ENCODE measurements at places on chromosomes 11 and 22.

DNA sequence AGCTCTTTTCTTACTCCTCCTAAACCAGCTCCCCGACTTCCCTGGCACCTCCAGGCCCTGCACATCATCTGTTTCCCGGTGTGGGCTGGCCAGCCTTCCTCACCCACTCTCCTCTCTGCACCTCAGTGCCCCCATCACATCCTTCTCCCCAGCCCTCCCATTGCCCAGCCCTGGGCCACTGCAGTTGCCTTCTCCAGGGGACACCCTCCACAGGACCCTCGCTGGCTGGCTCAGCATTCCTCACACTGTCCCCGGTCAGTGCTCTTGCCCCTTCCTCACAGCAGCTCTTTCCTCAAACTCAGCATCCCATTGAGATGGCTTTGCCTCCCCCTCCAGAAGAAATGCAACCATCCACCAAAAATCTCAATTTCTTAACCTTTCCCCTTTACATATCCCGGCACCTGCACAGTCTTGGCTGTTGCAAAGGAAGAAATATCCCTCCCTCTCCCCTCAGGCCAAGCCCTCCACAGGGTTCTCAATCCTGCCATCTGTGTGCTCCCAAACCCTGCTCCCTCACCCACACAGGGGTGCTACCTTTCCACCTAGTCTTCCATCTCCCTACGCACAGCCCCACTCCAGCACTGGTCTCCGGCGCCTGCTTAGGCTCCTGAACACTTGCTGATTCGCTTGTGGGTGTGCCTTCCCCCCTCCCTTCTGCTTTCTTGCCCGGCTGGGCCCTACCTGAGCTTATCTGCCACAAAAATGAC, 19.5 kb downstream of the RPL27A start:
- DNase-seq, result no peak

- DNase-seq, result no peak
Measured at GRCh38 chr22:30195245-30196140, 51.1 kb downstream of the LIF start.

GRCh38 chr11:121643479-121644186, 190.9 kb upstream of the SORL1-AS1 start:
- DNase-seq, result no peak

DNA sequence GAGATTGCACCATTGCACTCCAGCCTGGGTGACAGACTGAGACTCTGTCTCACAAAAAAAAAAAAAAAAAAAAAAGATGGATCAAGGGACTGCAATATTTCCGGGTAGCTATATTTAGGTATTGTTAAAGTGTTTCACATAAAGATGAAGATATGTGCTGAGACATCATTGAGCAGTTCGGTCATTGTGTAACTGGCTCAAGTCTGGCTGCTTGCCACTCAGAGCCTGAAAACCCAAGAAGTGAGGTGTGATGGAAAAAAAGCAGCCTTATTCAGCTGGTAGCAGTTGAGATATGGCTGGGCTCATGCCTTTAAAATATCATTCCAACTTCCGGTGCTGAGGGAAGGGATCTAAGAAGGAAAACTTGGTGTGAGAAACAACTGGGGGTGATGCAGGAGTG, 46.9 kb downstream of the LUZP2 start:
- no peak for DNase-seq

- no peak for DNase-seq
Measured at GRCh38 chr11:43834286-43834685, 46.3 kb upstream of the ALKBH3 start.

DNA sequence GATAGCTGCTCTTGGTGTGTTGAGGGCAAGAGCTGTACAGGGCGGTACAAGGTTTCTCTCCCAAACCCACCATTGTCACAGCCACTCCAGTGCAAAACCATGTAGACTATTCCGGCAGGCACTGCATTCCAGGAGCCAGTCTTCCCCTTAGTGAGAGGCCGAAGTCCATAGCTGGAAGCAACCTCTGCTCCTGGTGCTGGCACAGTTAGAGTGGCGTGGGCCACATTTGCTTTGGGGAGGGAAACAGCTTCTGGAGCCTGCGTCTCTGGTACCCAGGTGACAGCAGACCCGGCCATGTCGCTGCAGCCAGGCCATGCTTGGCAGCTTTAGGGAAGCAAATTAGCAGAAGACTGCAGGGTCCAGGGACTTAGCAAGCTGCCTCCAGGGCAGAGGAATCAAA, 788.0 kb downstream of the BRD1 start:
- DNase-seq, result no peak

DNA sequence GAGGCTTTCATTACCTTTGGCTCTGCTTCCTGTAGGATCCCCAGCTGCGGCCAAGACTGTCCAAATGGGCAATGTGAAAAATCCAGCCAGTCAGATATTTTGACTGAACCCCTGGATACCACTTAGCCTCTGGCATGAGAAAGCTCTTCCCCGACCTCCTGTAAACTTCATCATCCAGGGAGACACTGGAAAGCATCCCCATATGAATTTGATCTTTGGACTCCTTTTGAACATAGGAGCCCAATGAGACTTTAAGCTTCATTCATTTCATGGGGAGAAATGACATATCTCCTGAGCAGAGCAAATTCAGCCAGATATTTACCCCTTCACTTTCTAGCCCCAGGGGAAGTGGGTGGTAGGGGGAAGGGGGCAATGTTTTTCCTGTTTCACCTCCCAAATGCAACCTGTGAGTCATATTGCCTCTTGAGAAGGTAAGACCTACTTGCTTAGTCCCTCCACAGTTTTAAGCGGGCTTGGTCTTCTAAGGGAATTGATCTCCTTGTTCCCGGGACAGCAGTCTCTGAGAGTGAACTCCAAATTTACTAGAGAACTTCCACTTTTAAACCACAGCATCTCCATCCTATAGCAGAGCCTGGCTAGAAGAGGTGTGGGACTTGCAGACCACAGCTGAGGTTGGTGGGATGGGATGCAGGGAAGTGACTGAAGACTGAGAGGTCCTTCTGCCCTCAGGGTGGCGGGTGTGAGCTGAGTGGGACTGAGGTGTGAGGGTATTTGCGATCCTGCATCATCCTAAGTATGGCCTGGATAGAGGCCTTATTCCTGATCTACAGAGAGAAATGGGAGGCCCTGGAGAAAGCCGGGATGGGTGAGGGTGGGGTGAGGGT, 20.3 kb upstream of the POU2AF1 start:
- no peak for DNase-seq

DNA sequence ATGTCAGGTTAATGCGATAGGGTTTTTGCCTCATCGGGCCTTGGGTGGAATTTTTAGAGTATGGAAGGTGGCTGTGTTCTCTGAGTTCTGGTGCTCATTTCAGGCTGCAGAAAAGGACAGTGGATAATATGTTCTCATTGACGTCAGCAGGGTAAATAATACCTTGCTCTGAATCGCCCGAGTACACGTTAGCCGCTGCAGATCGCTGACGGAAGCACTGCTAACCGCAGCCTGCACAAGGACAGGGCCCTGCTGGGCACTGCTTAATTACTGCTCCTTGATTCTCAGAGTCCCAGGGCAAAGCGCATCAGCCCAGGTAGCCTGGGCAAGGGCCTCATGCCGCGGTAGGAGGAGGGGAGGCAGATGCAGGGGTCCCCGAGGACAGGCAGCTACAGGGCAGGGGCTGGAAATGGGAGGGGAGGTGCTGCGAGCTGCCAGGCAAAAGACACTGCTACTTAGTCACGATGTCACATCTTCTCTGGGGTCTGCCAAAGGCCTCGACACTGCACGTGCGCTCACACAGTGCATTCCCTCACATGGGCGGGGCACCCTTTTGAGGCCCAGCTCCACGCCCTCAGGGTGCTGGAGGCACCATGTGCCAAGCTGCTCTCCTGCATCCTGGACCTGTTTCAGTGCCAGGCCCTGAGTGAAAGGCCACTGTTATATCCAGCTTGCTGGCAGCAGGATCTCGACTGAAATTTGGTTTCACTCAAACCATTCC, 35.2 kb downstream of the PPP2R1B start:
- DNase-seq, result no peak

DNA sequence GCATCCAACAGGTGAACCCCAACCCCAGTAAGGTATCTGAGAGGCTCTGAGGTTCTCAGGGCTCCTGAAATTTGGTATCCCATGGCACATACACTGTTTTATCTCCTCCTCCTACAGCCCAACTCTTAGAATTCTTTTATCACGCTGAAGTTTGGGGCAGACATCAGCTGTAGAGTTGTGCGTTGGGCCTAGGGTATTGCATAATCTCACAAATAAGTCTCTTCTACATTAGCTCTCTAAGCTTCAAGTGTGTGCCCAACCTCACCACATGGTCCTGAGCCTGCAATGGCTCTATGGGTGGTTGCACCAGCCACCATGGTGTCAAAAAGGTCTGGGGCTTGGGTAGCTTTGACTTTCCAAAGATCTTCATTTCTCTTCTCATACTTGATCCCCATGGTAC, 603.0 kb downstream of the BUD13 start:
- DNase-seq, result no peak

DNA sequence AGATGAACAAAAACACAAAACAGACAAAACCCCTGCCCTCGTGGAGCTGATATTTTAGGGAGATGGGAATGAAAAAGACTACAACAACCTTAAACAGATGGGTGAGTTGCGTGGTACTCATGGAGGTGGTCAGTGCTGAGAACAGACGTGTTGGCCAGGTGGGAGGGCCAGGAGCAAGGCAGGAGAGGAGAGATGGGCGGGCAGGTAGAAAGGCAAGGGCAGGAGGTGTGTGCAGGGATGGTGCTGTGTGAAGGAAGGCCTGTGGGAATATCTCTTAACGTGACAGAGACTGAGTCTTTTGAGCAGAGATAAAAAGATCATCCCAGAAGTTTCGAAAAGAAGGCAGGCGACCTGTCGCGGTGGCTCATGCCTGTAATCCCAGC, 7.0 kb downstream of the GAL start:
- DNase-seq, result no peak

All from ascending aorta (tissue), 2 donors.